ENCODE measurements at places on chromosomes 13 and 19.

DNA sequence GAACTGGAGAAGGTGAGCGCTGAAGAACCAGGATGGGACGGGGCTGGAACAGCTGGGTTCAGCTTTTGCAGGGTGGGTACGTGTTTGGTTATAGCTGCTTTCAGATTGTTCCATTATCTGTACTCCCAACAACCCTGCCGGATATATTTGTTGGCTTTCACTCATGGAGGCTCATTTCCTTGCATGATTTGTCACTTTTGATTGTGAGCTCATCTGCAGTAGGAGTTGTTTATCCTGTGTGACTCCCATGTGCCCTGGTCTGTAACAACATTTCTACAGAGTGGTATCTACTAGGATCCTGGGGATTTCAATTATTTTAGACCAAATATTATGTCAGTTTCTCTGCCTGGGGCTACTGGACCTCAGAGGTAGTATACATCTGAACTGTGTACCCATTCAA is 5.4 kb downstream of the ARL11 start:
- no peak for DNase-seq

- DNase-seq = no peak
These were observed 2702.6 kb downstream of the PCDH9 start for GRCh38 chr13:64527561-64527960.

DNA sequence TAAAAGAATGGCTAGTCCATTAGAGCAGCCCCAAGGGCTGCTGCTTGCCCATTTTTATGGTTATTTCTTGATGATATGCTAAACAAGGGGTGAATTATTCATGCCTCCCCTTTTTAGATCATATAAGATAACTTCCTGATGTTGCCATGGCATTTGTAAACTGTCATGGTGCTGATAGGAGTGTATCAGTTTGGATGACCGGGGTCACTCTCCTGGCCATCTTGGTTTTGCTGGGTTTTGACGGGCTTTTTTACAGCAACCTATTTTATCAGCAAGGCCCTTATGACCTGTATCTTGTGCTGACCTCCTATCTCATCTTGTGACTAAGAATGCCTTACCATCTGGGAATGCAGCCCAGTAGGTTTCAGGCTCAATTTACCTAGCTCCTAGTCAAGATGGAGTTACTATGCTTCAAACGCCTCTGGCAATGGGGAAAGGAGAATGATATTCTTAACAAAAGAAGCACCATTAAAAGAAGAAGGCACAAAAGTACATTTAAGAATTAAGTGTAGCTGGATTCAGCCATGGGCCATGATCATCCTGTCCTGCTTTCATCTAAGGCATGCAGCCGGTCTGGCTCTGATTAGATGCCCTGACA is 1156.0 kb downstream of the PCDH9 start:
- no peak for DNase-seq

GRCh38 chr13:67643516-67644055 is 413.4 kb upstream of the PCDH9 start:
- no peak for DNase-seq

DNA sequence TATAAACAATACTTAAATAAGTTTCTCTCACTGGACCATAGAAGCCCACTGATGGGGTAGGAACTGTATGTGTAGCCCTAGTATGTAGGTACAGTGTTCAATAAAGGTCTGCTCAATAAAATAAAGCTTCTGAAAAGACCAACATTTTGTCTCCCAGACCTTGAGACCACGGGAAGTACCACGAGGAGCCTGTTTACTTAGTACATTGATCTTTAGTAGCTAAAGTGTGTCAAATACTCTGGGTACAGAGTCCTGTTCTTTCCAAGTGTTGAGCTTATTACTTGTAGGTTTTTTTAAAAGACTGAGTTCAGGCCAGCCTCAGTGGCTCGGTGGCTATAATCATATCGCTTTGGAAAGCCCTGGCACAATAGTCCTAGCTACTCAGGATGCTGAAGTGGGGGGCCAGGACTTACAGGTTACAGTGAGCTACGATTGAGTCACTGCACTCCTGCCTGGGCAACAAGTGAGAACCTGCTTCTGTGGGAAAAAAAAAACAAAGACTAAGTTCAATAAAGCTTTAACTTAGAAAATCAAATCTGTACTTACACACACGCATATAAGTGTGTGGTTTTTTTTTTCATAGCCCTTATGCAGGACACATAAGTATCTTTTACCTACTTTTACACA is 3.4 kb downstream of the MTRF1 start:
- no peak for DNase-seq

DNA sequence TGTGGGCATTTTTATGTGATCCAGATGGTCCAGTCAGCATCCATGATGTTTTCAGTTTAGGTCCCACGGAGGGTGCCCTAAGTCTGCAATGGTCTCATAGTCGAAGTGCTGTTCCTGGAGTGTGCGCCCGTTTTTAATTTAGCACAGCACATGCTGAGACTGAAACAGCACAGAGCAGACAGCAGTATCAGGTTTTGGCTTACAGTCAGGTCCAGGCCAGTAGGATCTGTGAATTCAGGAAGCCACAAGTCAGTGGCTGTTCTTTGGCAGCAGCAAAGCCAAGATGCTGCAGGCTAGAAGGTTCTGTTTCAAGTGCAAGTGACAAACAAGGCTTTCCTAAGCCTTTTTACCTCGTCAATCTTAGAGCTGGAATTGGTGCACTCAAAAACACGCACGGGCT is 18.3 kb downstream of the FBXO27 start:
- no peak for DNase-seq

DNA sequence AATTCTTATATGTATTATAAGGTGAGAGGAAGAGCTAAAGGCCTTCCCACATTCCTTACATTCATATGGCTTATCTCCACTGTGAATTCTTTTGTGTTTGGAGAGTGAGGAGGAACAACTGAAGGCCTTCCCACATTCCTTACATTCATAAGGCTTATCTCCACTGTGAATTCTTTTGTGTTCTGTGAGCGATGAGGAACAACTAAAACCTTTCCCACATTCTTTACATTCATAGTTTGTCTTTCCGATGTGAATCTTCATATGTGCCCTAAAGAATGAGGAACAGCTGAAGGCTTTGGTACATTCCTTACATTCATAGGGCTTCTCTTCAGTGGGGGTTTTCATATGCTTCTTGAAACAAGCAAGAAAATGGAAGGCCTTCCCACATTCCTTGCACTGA is 13.3 kb downstream of the ZNF699 start:
- DNase-seq = no peak

GRCh38 chr19:41172297-41173164 is 20.5 kb upstream of the CYP2S1 start:
- DNase-seq = no peak

DNA sequence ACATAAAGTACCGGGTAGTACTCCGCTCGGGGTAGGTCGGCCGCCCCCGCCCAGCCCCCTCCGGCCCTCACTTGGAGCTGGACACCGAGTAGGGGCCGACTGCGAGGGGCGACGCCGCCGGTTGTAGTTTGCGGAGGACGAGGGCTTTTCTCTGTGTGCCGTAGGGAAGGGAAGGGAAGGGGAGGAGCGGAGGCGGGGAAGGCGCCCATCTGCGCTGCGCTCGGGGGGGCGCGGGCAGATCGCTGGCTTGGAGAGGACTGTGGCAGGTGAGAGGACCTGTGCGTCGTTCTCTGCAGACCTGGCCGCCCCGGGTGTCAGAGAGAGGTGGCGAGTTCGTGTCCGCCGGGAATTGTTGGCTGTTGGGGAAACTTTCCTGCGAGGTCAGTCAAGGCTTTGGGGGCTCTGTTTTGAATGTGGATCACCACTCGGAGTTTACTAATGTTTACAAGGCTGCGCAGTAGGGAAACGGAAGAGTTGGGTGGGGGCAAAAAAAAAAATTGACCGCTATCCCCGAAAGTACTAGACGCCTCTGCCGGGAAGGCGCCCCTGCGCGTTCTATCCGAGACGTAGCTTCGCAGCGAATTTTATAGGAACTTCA is 1.4 kb downstream of the ING1 start:
- peak; percentile 90 for DNase-seq

- no peak for DNase-seq
These were observed 299.3 kb downstream of the UQCRFS1 start for GRCh38 chr19:28913626-28914025.

- DNase-seq = no peak
These were observed 3.0 kb downstream of the PEG3 start for GRCh38 chr19:56837492-56838023.

GRCh38 chr13:36344173-36344572 is 2.0 kb downstream of the SPART start:
- no peak for DNase-seq

DNA sequence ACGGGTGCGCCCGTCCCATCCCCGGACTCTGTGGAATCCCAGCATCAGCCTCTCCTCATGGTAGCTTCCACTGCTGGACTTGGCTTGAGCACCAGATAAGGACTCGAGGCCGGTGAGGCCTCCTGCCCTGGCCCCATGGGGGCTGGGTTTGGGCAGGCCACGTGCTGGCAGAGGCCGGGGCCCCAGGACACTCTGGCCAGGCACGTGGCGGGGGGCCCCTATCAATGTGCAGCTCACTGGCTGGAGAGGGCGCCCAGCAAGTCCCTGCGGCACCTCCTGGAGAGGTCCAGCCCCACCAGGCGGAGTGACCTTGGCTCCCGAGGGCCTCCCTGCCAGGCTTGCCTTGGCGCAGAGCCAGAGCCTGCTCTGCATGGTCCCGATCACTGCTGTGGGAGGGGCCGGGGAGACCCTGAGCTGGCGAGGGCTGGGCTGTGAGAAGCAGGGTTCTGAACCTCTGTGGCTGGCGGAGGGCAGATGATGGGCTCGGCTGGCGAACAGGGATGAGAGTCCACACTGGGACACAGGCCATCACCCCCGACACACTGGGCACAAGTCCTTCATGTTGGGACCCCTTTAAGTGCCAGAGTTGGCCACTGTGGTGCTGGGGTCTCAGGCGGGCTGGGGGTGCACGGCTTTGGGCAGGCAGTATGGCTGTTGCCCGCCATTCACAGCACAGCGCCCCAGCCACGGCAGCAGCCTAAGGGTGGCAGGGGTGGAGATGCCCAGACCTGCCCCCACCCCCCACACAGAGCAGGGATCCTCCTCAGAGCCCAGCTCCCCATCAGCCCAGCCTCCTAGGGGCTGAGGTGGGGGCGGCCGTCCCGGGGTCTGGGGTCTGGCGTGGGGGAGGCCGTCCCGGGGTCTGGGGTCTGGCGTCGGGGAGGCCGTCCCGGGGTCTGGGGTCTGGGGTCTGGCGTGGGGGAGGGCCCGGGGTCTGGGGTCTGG is 19.1 kb downstream of the CEBPG start:
- peak; percentile 86 for DNase-seq

- DNase-seq = no peak
These were observed 696.9 kb upstream of the ATXN8OS start for GRCh38 chr13:69410761-69411160.

DNA sequence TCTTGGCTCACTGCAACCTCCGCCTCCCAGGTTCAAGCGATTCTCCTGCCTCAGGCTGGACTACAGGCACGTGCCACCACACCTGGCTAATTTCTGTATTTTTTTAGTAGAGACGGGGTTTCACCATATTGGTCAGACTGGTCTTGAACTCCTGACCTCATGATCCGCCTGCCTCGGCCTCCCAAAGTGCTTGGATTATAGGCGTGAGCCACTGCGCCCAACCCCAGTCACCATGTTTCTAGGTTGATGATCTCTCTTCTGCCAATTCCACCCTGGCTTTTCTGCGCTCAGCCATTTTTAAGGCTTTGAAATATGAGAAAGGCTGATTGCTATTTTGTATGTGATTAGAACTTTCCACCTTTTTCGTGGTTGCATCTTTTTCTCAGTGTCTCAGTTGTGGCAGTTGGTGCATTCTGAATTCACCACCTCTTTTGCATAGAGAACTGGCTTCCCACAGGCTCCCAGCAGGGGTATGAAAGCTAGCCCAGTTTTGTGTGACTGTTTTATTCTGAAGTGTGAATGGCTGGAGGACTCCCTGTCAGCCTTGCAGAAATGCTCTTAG is 15.5 kb downstream of the CEACAM1 start:
- no peak for DNase-seq

GRCh38 chr19:54451997-54452396 is 3.0 kb downstream of the LENG8 start:
- DNase-seq = no peak

DNA sequence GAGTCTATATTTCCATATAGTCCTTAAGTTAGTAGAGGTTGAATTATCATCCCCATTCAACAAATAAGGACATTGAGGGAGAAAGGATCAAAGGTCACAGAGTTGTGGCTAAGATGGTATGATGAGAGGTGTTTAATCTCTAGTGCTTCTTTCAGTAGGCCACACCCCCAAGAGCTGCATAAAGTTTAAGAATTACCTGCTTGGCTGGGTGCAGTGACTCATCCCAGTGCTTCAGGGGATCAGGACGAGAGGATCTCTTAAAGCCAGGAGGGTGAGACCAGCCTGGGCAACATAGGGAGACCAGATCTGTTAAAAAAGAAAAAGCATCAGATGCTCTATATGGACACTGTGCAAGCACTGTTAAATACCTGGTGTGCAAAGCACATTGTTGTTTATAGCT is 560.0 kb upstream of the KLHL1 start:
- peak; percentile 29 for DNase-seq

DNA sequence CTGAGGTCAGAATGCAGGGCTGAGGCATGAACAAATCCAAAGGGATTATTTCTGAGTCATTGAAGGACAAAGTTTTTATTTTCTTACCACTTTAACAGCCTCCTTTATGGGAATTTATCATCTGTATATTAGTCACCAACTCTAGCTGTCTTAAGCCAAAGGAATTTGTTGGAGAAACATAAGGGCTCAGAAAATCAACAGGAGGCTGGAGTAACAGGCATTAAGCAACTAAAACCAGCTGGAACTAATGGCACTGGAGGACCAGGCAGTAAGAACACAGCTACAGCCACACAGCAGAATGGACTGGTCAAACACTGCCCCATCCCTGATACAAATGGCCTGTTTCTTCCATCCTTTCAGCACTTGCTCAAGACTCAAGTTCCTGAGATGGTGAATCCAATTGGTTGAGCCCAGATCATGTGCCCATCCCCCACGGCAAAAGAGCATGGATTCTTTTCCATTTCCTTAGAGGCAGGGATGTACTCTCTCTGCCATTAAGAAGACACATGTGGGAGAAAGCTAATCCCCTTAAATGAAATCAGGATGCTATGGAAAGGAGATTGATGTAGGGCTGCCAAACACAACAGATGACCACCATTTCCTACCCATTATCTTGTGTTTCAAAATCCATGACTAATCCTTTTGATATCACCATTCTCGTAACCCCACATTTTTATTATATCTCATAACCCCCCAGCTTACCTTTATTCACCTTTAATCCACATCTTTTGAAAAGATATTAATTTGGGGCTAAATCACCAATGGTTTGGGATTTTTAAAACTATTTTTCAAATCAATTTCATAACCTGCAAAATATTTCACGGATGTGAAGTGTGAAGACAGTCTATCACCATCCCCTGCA is 157.0 kb upstream of the FNDC3A start:
- DNase-seq = no peak

Measured in NCI-H1417 (cell line).